Mesothelial cell of epicardium (in vitro differentiated cells): ENCODE measurements at places on chromosomes 5 and 9.
A peak's percentile ranks its signal among the peaks of the same experiment; 100 is the strongest.

GRCh38 chr5:98781964-98782363, 8.5 kb downstream of the RGMB start:
- H3K4me1 ChIP-seq: peaks cover 14% of the 10 kb centered on the region
- H3K36me3 ChIP-seq: peaks cover 9% of the 10 kb centered on the region
- H3K27me3 ChIP-seq: peaks cover 2% of the 10 kb centered on the region

GRCh38 chr5:73587923-73588322, 22.4 kb downstream of the UTP15 start:
- no peak for DNase-seq
- no peaks in the 10 kb centered on the region for H3K36me3 ChIP-seq
- no peaks in the 10 kb centered on the region for H3K4me1 ChIP-seq
- peaks cover 7% of the 10 kb centered on the region for H3K27me3 ChIP-seq
- no peak overlapping the region for H3K27ac ChIP-seq

- peak overlapping the region; percentile 43 for H3K27ac ChIP-seq
- no peak for DNase-seq
- H3K36me3 ChIP-seq: peaks cover 16% of the 10 kb centered on the region
- no peak overlapping the region for H3K4me3 ChIP-seq
These were observed 111.9 kb downstream of the FBN2 start for GRCh38 chr5:128426090-128426534.

GRCh38 chr9:131178382-131178781, 53.0 kb downstream of the NUP214 start:
- peaks cover 41% of the 10 kb centered on the region for H3K36me3 ChIP-seq
- H3K27ac ChIP-seq: no peak overlapping the region
- H3K4me1 ChIP-seq: peaks cover 2% of the 10 kb centered on the region
- DNase-seq: no peak

GRCh38 chr5:177353093-177353492, 1.6 kb upstream of the LMAN2 start:
- H3K4me3 ChIP-seq: peak overlapping the region; percentile 30
- no peak overlapping the region for H3K27ac ChIP-seq
- peaks cover 27% of the 10 kb centered on the region for H3K27me3 ChIP-seq
- peaks cover 25% of the 10 kb centered on the region for H3K4me1 ChIP-seq
- H3K36me3 ChIP-seq: no peaks in the 10 kb centered on the region

GRCh38 chr5:96625365-96625764, 36.8 kb upstream of the CAST start:
- no peaks in the 10 kb centered on the region for H3K36me3 ChIP-seq
- no peak overlapping the region for H3K27ac ChIP-seq
- no peaks in the 10 kb centered on the region for H3K27me3 ChIP-seq
- no peak for DNase-seq
- H3K4me1 ChIP-seq: peaks cover 42% of the 10 kb centered on the region

- DNase-seq: no peak
- H3K4me1 ChIP-seq: peaks cover 16% of the 10 kb centered on the region
- no peaks in the 10 kb centered on the region for H3K27me3 ChIP-seq
- no peak overlapping the region for H3K4me3 ChIP-seq
- H3K27ac ChIP-seq: no peak overlapping the region
These were observed 303.6 kb upstream of the CLINT1 start for GRCh38 chr5:158162479-158163034.

GRCh38 chr5:1477341-1477740, 32.1 kb upstream of the SLC6A3 start:
- no peaks in the 10 kb centered on the region for H3K4me1 ChIP-seq
- no peak for DNase-seq
- H3K4me3 ChIP-seq: no peak overlapping the region
- no peaks in the 10 kb centered on the region for H3K27me3 ChIP-seq
- H3K27ac ChIP-seq: no peak overlapping the region
- H3K36me3 ChIP-seq: peaks cover 4% of the 10 kb centered on the region

- H3K36me3 ChIP-seq: no peaks in the 10 kb centered on the region
- H3K4me3 ChIP-seq: peak overlapping the region; percentile 68
- H3K4me1 ChIP-seq: peaks cover 20% of the 10 kb centered on the region
- H3K27me3 ChIP-seq: no peaks in the 10 kb centered on the region
These were observed 841 bp upstream of the NINJ1 start for GRCh38 chr9:93134740-93135444.

GRCh38 chr5:150624334-150625163, 15.9 kb upstream of the SYNPO start:
- no peak for DNase-seq
- H3K4me3 ChIP-seq: peak overlapping the region; percentile 74
- H3K27ac ChIP-seq: peak overlapping the region; percentile 89
- no peaks in the 10 kb centered on the region for H3K27me3 ChIP-seq
- peaks cover 42% of the 10 kb centered on the region for H3K4me1 ChIP-seq

DNA sequence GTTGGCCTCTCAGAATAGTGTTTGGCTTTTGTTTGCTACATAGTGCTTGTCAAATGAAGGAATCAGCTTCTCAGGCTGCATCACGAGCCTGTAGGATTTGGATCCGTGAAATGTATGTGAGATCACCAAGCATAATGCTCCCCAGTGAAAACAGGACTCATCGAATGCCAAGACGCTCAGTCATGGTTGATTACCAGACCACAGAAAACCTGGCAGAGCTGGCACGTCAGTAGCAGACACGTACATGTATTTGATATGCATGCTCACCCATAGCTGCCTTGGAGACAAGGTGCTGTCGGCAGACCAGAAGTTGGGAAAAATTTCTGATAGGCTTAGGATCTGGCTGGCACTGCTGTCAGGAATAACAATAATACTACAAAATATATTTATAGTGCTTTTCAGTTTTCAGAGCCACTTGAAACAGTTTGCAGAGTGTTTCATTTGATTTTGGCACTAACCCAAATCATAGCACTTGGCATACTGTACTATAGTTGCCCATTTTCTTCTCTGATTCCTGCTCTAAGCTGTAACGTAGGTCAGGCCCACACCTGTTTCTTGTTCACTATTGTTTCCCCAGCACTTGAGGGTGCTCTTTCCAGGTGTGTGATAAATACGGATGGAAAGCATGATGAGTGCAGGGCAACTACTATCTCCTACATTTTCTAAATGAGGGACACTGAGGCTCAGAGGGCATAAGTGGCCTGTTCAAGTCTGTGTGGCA, 226.1 kb downstream of the NR3C1 start:
- peaks cover 8% of the 10 kb centered on the region for H3K4me1 ChIP-seq
- H3K4me3 ChIP-seq: no peak overlapping the region
- no peak overlapping the region for H3K27ac ChIP-seq
- no peak for DNase-seq
- H3K27me3 ChIP-seq: peaks cover 2% of the 10 kb centered on the region

DNA sequence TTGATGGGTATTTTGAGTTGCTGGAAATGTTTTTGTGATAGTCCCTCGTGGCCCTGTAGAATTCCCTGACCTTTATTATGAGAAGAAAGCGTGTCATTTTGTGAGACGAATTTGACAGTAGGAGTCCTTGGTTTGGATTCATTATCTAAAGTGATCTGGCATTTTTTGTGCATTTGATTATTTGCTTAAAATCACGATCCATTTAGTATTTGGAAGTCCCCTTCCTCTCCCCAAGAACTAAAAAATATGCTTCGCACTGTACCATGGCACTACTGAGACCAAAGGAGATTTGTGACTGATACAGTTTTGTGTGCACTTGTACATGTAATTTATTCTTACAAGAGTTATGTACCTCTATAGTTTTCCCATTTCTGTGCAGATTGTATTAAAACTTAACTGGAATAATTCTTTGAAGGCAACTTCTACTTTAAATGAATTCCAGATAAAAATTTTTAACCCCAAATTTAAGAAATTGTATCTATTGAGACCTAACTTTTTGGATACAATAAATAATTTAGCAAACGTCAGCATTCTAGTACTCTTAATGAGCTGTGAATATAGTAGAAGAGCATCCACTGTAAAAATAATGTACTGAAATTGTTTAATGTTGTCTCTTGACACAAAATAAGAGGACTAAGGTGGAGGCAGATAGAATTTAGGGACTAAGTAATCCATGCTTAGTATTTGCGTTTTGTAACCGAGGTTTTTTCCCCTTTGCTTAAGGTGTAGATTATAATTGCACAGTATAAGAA, 2.1 kb downstream of the MAP3K1 start:
- H3K27me3 ChIP-seq: no peaks in the 10 kb centered on the region
- H3K4me1 ChIP-seq: peaks cover 52% of the 10 kb centered on the region
- peak overlapping the region; percentile 77 for H3K27ac ChIP-seq

- H3K27me3 ChIP-seq: no peaks in the 10 kb centered on the region
- H3K4me3 ChIP-seq: no peak overlapping the region
- DNase-seq: no peak
- H3K36me3 ChIP-seq: no peaks in the 10 kb centered on the region
- no peak overlapping the region for H3K27ac ChIP-seq
These were observed 72.3 kb upstream of the STARD4 start for GRCh38 chr5:111584651-111585050.

DNA sequence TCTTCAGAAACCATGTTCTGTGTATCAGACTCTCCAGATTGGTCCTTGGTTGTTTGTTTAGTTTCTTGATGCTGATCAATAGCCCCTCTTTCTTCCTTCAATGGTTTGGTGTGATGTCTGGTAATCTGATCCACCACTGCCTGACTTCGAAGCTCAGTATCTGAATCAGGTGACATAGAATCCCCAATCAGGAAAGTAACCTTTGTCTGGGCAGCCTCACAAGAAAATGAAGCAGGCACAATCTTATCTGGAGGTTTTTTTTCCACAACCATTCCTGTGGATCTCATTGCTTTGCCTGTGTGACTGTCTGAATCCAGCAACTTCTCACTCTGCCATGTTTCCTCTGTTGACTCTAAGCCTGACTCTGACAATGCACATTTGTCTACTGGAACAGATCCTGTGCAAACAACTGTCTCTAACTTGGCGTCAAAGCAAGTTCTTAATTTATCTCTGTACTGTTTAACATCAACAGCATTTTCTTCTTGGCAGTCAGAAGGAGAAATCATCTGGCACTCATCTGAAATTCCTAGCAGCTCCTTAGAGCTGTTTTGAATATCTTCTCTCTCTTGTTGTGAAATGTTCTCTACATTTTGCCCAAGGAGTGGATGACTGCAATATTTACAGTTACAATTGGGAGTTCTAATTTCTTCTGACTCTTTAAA, 37.1 kb upstream of the RAPGEF6 start:
- peaks cover 42% of the 10 kb centered on the region for H3K36me3 ChIP-seq
- peak overlapping the region; percentile 90 for H3K27ac ChIP-seq
- H3K4me1 ChIP-seq: peaks cover 15% of the 10 kb centered on the region
- no peaks in the 10 kb centered on the region for H3K27me3 ChIP-seq

- DNase-seq: no peak
- no peaks in the 10 kb centered on the region for H3K27me3 ChIP-seq
- H3K27ac ChIP-seq: no peak overlapping the region
- peaks cover 48% of the 10 kb centered on the region for H3K4me1 ChIP-seq
These were observed 624.6 kb downstream of the BNC2 start for GRCh38 chr9:16245756-16246440.

DNA sequence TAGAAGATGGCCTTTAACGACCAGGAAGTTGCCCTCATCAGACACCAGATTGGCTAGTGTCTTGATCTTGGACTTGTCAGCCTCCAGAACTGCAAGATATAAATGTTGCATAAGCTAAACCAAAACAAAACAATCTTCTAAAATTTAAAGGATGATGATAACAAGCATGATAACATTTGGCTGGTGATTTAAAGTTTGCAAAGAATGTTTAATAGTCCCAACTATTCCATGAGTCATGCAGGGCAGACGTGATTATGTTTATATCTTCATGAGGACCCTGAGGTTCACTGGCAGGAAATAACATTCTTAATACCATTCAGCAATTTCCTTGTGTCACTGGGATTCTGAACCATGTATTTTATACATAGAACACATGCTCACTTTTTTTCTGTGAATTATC, 319.8 kb downstream of the HCN1 start:
- H3K4me3 ChIP-seq: no peak overlapping the region
- no peak overlapping the region for H3K27ac ChIP-seq
- DNase-seq: no peak
- H3K36me3 ChIP-seq: no peaks in the 10 kb centered on the region
- H3K27me3 ChIP-seq: no peaks in the 10 kb centered on the region
- no peaks in the 10 kb centered on the region for H3K4me1 ChIP-seq

- H3K27ac ChIP-seq: no peak overlapping the region
- no peaks in the 10 kb centered on the region for H3K4me1 ChIP-seq
- no peaks in the 10 kb centered on the region for H3K36me3 ChIP-seq
- H3K4me3 ChIP-seq: no peak overlapping the region
These were observed 50.9 kb upstream of the FAM169A start for GRCh38 chr5:74916831-74917710.

GRCh38 chr9:98975838-98976237, 32.1 kb downstream of the COL15A1 start:
- peaks cover 36% of the 10 kb centered on the region for H3K27me3 ChIP-seq
- peaks cover 4% of the 10 kb centered on the region for H3K4me1 ChIP-seq
- DNase-seq: no peak
- H3K4me3 ChIP-seq: no peak overlapping the region

- H3K36me3 ChIP-seq: no peaks in the 10 kb centered on the region
- no peak overlapping the region for H3K27ac ChIP-seq
- peaks cover 2% of the 10 kb centered on the region for H3K27me3 ChIP-seq
- H3K4me1 ChIP-seq: peaks cover 10% of the 10 kb centered on the region
- no peak overlapping the region for H3K4me3 ChIP-seq
- DNase-seq: no peak
These were observed 228.6 kb downstream of the NR3C1 start for GRCh38 chr5:143174714-143175398.

DNA sequence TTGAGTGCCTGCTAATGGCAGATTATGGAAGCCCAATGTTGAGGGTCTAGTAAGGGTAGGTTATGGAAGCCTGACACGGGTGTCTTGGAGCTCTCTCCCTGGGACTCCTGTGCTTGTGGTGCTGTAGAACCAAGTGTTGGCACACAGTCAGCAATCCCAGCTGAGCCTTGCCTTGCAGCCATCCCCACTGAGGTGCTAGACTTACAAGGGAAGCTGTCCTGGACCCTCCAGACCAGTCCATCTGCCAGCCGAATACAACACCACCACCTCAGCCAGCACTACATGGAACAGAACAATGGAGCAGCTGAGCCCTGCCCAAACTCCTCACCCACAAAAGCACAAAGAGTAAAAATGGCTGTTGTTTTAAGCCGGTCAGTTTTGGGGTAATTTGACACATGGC, 90.5 kb upstream of the DNAH5 start:
- H3K4me1 ChIP-seq: peaks cover 28% of the 10 kb centered on the region
- no peaks in the 10 kb centered on the region for H3K36me3 ChIP-seq
- no peaks in the 10 kb centered on the region for H3K27me3 ChIP-seq
- H3K27ac ChIP-seq: peak overlapping the region; percentile 93

DNA sequence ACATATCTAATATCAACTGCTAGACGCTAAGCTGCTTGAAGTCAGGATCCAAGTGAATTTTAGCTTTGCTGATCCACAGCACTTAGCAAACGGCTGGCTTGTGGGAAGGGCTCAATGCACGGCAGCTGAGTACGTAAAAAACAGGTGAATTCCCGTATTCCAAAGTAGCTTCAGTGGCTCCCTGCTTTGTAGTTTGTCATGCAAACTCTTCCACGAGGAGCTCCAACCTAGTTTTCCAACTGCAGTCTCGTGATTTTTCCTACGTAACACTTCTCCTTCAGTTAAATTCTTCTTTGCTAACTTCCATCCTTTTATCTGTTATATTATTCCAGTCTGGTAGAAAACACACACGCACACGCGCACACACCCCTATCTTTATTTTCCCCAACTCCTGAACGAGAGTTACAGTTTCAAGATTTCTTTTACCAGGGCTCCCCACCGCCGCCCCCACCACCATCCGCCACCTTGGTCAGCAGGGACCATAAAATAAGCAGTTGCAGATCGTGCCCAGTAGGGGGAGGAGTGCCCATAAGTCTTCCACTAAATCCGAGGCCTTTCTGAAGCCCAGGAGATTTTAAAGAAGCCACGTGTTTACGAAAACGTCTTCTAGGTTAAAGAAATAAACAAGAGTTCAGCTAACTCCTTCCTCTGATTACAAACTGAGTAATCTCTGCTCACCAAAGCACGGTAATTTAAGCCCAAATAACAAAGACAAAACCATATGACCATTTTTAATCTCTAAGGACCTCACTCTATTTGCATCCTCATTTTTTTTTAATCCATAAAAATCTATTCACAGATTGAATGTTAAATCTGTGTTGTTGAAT, 34.8 kb upstream of the TRIO start:
- peak; percentile 49 for DNase-seq
- H3K4me3 ChIP-seq: peak overlapping the region; percentile 51
- peaks cover 8% of the 10 kb centered on the region for H3K4me1 ChIP-seq
- H3K27me3 ChIP-seq: peaks cover 2% of the 10 kb centered on the region
